ENCODE measurements at places on chromosomes 3 and 15. TPM values are rescaled to one million over a fixed set of nuclear protein-coding genes. Genes with fewer than 3 reads are reported as not detected.

The CKMT1A gene
- total RNA-seq = not detected

DNA sequence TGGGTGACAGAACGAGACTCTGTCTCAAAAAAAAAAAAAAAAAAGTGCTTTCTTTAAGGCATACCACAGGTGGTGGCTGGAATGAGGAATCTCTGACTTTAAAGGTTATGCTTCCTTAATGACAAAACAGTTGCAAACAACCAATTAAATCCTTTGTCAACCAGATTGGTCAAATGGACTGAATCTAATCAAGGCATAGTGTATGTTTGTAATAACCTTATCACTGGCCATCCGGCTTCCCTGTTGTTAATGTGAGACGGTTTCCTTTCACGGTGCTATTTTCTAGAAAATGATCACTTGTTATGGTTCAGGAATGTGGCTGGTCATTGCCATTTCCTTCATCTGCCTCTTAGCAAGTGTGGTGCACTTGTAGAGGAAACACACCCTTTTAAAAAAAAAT, 75.9 kb downstream of the FLNB start:
- H3K27ac ChIP-seq = no peak overlapping the region
- no peak for DNase-seq
- no peaks in the 10 kb centered on the region for H3K36me3 ChIP-seq
- peaks cover 47% of the 10 kb centered on the region for H3K4me1 ChIP-seq
- no peaks in the 10 kb centered on the region for H3K27me3 ChIP-seq

GRCh38 chr3:32686713-32687112, 1.7 kb downstream of the CNOT10 start:
- no peak overlapping the region for H3K4me3 ChIP-seq
- DNase-seq = no peak
- peaks cover 23% of the 10 kb centered on the region for H3K4me1 ChIP-seq
- H3K27me3 ChIP-seq = no peaks in the 10 kb centered on the region
- no peaks in the 10 kb centered on the region for H3K36me3 ChIP-seq
- peak overlapping the region; percentile 34 for H3K27ac ChIP-seq

GRCh38 chr3:63943678-63944077, 31.5 kb upstream of the SCAANT1 start:
- no peak for DNase-seq
- no peaks in the 10 kb centered on the region for H3K36me3 ChIP-seq
- H3K4me3 ChIP-seq = no peak overlapping the region

The GPX1 gene
- total RNA-seq = 231 TPM

The SOX14 gene
- not detected for total RNA-seq

Measured in CD8-positive, alpha-beta memory T cell (primary cell).